ENCODE measurements at places on chromosomes 12 and 14.

DNA sequence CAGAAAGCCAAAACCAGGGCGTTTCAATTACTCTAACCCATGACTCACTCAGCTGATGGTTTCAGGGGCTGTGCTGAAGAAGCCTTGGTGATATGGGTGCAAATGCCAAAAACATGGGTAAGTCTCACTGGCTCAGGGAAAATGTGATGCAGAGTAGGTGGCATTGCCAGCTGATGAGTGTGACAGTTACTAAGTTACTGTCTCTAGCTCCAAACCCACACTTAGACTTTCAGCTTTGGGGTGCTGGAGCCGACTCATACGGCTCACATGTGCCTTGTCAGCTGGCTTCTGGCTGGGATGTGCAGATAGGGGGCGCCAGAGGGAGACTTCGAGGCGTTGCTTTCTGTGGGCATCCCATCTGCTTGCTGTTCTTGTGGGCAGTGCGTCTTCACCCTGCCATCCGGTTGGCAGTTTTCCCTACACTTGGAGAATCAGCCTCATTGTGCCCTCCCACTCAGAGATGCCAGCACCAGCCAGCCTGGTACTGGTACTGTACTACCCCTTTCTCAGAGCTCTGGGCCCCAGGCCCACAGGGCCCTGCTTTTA is 11.1 kb upstream of the KRT7 start:
- no peak for DNase-seq

DNA sequence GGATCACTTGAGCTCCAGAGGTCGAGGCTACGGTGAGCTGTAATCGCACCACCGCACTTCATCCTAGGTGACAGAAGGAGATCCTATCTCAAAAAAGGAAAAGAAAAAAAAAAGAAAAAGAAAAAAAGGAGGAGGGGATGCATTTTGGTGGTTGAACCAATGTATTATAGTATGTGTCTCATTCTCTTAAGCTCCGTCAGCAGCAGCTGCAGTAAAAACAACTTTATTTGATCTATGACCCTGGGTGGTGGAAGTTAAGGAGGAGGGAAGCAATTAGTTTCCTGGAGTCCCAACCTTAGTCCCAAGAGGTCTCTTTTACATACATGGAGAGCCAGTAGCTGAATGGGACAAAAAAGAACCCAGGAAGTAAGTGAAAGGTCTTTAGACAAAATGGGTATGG is 26.8 kb upstream of the APOF start:
- no peak for DNase-seq

GRCh38 chr12:111584959-111585358 is 14.2 kb downstream of the ATXN2 start:
- no peak for DNase-seq

- DNase-seq = peak; percentile 29
Measured at GRCh38 chr14:36505892-36506731, 13.9 kb downstream of the NKX2-1 start.

GRCh38 chr14:29823816-29824215 is 103.8 kb downstream of the PRKD1 start:
- DNase-seq = no peak

GRCh38 chr12:116852303-116852702 is 28.9 kb downstream of the HRK start:
- no peak for DNase-seq

DNA sequence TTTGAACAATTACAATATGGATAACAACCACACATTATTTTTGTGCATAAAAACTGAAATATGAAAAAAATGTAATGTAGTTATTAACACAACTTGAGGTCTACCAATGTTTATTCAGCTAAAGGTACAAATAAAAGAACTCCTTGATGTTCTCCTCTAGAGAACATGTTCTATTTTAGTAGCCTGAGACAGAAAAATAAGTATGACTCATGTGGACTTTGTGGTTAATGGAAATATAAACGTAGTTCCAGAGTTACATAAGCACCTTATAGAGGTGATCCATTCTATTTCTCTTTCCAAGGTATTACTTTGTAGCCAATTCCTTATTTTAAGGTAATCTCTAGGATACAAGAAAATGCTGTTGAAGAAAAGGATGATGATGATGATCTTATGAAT is 25.7 kb downstream of the ALKBH1 start:
- no peak for DNase-seq

DNA sequence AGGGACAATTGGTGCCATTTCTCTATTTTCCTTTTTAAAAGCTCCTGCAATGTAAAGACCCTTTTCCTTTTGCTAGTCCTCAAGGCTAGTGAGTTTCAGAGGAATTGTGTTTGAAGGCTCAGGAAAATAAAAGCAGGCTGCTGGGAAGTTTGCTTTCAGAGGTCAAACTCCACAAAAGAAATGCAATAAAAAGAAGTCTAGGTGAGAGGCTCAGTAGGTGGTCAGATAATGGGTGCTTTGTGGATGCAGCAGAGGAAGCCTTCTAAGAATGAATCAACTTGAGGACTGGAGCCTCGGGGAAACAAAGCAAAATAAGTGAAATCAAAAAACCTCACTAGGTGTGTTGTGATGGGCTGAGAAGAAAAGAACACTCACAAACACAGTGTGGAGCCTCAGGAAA is 10.3 kb downstream of the CCDC175 start:
- DNase-seq = no peak

DNA sequence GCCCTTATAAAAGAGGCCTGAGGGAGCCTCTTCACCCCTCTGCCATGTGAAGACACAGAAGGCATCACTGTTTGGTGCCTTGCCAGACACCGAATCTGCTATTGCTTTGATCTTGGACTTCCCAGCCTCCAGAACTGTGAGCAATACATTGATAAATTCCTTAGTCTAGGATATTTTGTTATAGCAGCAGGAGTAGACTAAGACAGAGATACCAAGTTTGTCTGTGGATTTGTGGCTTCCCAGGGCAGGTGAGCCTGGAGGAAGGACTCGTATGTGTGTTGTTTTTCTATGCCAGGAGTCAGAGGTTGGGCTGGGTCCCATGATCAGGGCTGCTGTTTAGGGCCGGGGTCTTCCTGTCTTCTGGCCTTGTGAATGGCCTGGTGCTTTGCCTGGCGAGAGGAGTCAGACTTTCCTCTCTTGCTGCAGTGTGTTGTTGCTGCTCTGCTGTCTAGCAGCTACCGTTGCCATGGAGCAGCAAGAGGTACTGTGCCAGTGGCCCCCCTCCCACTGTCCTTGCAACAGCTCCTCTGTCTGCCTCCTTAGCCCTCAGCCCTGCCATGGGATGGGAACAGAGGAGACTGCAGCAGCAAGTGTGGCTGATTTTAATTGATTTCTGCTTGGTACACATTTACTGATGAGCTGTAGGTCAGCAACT is 111.2 kb downstream of the CHST11 start:
- DNase-seq = no peak

DNA sequence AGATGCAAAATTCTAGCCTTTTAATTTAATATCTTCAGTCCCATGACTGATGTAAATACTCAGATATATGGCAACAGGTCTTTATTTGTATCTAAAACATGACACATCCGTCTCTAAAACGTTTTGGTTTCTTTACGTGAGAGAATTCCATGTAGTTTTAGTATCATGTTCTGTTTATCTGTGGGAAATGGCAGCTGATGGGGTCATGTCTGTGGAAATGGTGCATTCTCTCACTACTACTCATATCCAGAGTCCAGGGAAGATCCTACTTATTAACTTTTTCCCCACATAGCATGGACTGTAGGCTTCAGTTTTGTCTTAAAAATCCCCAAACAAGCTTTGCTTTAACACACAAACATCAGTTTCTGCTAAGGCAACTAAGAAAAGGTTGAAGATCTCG is 53.8 kb downstream of the SPTLC2 start:
- DNase-seq = no peak

- DNase-seq = no peak
Measured at GRCh38 chr14:68913516-68913915, 65.6 kb downstream of the ACTN1 start.

- no peak for DNase-seq
Measured at GRCh38 chr12:29249930-29250329, 100.9 kb downstream of the FAR2 start.

GRCh38 chr14:22159957-22160356 is 429.1 kb downstream of the DAD1 start:
- no peak for DNase-seq

GRCh38 chr14:64971943-64972791 is at the start of gene RAB15:
RAB15 (minus strand) TSS chr14:64972336; CDS start chr14:64972076, 260 bp downstream.
- DNase-seq = no peak

DNA sequence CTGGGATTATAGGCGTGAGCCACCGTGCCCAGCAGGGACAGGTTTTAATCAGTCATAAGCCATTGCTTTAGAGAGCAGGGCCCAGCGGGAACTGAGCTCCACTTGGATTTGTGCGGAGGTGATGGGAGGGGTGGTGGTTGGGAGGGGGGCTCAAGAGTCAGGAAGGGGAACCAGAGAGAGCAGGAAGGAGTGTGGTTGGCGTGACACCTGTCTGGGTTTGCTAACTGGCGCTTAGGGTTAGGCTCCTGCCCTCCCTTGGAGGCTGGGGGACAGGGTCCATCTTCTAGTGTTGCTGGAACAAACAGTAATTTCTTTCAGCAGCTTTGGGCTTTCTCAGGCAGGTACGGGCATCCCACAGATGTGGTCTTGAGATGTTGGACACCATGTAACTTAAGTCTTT is 7.5 kb upstream of the ALDH2 start:
- DNase-seq = no peak

GRCh38 chr12:12185414-12185813 is 81.4 kb downstream of the LRP6 start:
- no peak for DNase-seq

GRCh38 chr12:96375170-96375569 is 25.1 kb downstream of the CDK17 start:
- DNase-seq = no peak

DNA sequence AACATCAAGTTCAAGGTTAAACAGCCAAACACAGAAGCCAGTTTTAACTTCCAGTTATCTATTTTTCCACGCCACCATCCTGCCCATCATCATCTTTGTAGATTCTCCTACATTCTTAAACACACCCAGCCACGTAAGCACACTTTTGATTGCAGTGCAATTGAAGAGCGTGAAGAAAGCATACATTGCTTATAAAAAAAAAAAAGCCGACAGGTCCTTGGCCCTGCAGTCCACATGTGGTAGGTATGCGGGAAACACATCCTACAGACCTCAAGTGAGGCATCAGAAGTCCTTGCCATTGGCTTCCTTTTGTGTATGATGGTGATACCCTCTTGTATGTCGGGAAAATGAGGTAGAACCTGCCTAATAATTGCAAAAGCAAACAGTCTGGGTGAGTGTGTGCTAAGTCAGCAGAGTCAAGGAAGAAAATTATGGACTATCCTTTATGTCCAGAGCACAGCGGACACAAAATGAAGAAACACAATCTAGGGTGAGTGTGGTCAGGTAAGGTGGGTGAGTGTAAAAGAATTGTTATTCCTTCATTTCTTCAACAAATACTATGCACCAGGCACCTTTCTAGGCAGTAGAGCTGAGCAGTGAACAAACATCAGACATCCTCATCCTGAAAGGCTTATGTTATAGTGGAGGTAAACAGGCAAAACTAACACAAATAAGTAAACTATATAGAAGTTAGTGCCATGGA is 51.5 kb downstream of the EID3 start:
- DNase-seq = no peak

GRCh38 chr14:74514471-74514941 is 20.9 kb downstream of the ISCA2 start:
- no peak for DNase-seq

DNA sequence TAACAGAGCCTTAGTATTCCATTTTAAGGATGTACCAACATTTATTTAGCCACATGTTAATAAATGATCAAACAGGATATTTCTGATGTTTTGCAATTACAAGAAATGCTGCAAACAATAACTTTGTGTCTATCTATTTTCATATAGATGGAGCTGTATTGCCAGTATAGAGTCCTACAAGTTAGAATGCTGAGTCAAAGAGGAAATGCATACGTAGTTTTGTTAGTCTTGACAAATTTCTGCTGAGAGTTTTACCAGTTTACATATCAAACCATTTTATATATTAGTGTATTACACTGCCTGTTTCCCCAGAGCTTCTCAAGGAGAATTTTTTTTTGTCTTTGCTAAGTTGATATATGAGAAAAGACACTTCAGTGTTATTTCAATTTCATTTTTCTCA is 541.7 kb downstream of the SLC16A7 start:
- DNase-seq = no peak

GRCh38 chr12:83244001-83244400 is 557.3 kb downstream of the TMTC2 start:
- no peak for DNase-seq

DNA sequence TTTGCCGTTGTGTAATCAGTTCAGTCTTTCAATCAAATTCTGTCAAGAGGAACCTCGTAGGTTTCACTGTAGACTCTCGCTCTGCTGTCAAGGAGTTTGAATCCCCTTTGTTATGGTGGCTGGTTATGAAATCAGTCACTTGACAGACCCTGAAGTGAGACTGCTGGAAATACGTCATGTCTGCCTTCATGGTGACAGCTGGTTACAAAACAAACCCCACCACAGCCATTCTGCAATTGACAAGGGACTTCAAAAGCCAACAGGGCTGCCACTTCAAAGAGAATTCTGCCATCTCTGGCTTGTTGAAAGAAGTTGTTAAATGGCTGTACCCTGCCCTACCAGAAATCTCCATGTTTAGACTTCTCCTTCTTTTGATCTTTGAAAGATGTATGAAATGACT is 286.9 kb downstream of the ERC1 start:
- DNase-seq = no peak

GRCh38 chr14:68663385-68664076 is 129.3 kb downstream of the ZFP36L1 start:
- DNase-seq = no peak

DNA sequence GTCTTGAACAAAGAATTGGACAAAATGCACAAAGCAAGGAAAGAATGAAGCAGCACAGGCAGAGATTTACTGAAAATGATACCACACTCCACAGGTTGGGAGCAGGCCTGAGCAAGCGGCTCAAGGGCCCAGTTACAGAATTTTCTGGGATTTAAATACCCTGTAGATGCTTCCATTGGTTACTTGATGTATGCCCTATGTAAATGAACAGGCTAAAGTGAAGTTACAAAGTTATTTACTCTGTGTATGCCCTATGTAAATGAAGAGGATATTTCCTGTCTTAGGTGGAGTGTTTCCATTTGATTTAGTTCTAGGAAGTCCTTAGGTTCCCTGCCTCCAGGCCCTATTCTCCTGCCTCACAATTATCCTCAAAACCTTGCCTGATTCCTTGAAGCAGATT is 36.6 kb downstream of the TMX1 start:
- no peak for DNase-seq

- no peak for DNase-seq
Measured at GRCh38 chr12:26340649-26341048, 145.3 kb downstream of the SSPN start.

- DNase-seq = no peak
Measured at GRCh38 chr14:53174918-53175317, 21.8 kb upstream of the DDHD1 start.

Measured in SHP77 treated with DMSO at 0.1 percent for 48 hours (cell line).